SK-N-MC (cell line): ENCODE measurements at places on chromosomes 6 and 20.

DNA sequence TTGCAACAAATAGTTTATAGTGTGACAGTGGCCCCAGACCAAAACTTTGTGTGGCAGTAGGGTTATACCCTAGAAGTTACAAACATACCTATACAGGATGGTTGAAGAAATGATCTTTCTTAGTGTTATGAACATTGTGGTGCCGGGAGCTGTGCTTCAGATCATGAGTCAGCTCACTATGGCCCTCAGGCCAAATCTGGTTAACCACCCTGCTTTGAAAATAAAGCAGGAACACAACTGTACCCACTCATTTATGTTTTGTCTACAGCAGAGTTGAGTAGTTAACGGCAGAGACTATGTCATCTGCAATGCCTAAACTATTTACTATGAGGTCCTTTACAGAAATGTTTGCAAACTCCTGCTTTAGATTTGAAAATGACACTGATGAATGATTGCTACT, 24.3 kb downstream of the AKAP7 start:
- no peak for DNase-seq

DNA sequence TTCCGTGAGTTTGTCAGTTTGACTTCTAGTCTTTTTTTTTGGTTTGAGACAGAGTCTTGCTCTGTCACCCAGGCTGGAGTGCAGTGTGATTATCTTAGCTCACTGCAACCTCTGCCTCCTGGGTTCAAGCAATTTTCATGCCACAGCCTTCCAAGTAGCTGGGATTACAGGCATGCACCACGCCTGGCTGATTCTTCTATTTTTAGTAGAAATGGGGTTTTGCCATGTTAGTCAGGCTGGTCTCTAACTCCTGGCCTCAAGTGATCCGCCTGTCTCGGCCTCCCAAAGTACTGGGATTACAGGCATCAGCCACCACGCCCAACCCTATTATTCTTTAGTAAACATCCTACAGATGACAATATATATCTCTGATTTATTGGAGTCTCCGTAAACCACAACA, 506.5 kb downstream of the PREX1 start:
- DNase-seq, result no peak

- no peak for DNase-seq
These were observed 27.5 kb upstream of the PBOV1 start for GRCh38 chr6:138245751-138246150.

GRCh38 chr20:44495257-44495656, 19.6 kb downstream of the TTPAL start:
- DNase-seq, result no peak

DNA sequence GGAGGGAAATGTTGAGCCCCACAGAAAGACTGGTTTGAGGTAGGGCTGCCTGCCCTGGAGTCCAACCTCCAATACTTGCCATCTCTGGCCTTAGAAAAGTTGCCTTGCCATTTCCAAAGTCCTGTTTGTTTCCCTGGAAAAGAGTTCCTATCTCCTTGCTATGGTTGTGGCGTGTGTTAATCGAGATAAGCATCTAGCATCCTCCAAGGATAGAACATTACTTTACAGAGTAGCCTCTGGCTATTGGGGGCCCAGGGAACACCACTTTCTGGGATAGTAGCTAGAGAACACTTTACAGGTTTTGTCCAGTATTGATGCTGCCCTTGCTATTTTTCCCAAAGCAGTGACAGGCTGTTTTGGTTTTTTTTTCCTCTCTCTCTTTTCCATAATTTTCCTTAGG, 57.4 kb upstream of the SASH1 start:
- DNase-seq, result no peak

DNA sequence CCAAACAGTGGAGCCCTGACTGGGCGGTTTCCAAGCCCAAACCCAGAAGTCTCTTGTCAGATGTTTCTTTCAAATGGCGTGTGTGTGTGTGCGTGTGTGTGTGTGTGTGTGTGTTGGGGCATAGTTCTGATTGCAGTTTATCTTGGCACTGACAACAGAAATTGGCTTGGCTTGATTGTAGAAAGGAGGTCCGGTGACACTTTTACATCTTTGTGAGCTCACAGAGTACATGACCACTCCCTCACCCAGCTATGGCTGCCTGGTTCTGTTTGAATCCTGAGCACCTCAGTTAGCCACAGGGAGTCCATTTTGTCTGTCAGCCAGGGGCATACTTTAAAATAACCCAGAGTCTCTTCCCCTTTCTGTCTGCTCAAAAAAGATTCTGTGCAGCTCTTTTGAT, 276.3 kb downstream of the CD83 start:
- no peak for DNase-seq
